ENCODE measurements at places on chromosomes 2 and 18.

DNA sequence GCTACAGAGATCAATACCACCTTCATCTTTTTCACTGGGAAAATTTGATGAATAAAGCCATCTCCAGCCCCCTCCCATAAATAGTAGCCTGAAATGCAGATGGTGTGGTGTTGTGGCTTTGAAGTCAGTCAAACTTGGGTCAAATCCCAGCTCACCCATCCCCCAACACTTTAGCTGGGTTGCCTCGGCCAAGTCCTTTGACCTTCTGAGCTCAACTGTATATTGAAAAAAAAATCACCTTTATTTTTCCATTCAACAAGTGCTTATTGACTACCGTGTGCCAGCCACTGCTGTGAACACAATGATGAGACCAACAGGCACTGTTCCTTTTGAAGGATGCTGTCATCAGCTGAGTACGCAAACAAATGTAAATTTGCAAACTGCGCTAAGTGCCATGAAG is 35.1 kb upstream of the NTSR2 start:
- no peak for DNase-seq

GRCh38 chr2:157839162-157839801 is 36.8 kb downstream of the ACVR1 start:
- no peak for DNase-seq

DNA sequence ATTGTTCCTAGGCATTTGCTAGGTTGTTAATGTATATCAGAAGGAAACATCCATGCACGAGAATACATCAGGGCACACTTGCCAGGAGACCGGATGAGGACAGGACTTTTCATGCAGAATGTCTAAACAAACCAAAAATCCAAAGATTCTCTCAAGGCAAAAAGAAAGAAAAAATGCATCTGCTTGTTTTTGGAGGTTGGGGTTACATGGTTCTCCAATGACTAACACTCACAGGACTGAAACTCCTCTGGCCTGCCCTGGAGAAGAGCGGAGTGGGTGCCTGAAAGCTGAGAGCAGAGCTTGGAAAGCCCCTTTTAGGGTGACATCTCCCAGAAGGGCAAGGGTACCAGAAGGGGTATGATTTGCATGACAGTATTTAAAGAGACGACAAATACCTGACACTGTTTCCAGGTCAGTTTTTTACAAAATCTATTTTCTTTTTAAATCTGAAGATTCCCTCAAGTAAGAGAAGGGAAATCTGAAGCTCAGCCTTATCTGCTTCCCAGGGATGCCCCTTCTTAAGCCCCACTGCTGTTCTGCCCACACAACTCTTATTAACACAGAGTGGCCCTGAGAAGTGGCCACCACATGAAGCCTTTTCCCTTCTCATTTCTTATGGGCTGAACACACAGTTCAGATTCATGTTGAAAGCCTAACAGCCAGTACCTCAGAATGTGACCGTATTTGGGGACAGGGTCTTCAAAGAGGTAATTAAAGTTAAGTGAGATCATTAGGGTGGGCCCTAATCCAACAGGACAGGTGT is 216.4 kb downstream of the STK39 start:
- no peak for DNase-seq

GRCh38 chr18:48864876-48865275 is 85.9 kb downstream of the SMAD7 start:
- DNase-seq, result no peak

DNA sequence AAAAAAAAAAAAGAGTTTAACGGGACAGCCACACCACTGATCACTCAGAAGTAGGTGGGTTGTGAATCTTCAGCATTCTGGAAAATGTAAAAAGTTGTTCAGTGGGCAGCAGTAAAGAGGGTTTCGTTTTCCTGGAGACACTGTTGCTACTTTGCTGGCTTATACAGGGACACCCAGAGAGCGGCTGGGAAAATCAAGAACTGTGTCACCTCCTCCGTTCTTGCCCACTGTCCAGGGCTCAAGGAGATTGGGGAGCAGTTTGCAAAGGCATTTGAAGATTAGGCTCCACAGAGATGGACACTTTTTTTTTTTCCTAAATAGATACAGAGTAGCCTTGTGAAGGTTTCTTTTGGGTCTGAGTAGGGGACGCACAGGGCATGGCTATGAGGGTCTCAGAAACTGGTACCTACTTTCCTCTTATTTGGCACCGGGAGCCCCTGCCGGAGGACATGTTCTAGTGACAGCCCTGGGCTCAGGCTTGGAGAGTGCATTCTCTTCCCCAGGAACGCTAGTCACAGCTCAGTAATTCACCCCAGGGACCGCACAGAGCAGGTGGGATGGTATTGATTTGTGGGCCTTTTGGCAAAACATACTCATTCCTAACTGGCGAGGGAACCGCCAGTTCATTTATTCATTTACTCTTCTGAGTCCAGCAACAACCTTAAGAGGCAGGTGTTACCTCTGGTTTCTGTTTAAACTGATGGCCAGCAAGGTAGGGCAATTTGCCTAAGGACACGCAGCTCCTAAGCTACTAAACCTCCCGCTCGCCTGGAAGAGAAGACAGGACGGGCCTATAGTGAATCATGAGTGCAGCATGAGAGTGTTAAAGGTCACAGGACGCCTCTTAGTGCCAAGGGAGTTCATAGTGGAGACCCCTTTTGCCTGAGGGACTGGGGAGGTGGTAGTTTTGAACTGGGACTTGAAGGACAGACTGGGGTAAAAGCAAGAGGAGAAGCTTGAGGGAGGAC is 53.1 kb downstream of the HPCAL1 start:
- no peak for DNase-seq

DNA sequence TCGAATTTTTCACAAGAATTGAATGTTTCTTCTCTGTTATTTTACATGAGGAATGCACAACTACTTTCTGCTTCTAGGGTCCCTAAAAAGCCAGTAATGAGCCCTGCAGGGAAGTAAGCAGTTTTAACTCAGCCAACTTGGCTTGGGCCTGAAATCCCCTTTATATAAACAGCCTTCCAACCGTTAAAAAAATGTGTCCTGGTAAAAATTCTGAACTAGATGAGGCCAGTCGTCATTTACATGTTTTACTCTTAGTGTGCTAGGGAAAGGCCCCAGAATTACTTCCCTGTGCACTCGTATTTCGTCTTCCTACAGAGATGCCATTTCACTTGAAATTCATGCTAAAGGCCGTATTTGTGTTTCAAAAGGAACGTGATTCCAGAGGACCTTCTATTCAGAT is 42.4 kb upstream of the RPE start:
- DNase-seq, result no peak

DNA sequence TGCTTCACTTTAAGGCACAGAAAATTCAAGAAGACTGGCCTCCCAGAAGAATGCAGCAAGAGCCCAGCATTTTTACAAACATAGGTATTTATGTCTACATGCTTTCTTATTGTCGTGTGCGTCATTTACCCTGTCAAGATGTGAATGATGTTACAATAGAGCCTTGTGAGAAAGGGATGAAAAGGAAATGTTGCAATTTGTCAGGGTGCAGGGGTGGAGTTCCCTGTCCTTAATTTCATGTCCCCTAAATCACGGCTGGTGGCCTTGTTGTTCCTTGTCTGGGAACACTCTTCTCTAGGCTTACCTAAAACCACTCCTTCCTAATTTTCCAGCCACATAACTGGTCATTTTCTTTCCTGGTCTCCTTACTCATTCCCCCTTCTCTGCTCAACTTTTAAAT is 194.2 kb downstream of the TXNL1 start:
- no peak for DNase-seq

- no peak for DNase-seq
Observed at GRCh38 chr2:241924069-241924908, 54.8 kb downstream of the RTP5 start.

Measured in KG1 (cell line).